ENCODE measurements at places on chromosomes 13 and 19.

GRCh38 chr13:113975416-113975815, 1.5 kb upstream of the C13orf46 start:
- DNase-seq: no peak

GRCh38 chr13:111981446-111982165, 85.3 kb upstream of the SOX1 start:
- no peak for DNase-seq

GRCh38 chr19:43584484-43584883, 8.9 kb downstream of the PINLYP start:
- no peak for DNase-seq

DNA sequence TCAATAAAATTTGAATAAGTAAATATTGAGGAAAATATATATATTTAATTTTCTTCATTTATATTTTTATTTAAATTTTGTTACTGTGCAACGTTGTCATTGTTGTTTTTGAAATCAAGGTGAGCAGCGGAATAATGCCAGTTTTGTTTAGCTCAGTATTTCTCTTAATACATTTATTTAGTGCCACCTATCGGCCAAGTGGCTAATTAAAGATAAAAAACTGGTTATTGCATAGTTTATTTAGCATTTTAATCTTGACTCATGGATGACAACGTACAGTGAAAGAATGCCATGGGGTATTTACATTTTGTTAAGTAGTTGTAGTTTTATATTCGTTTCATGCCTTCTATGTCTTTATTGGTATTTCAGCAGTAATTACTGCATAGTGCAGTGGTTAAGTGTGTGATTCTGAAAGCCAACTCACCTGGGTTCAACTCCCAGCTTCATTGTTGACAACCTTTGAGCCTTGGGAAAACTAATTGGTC, 265.9 kb downstream of the MYO16 start:
- no peak for DNase-seq

GRCh38 chr19:32171719-32172151, 173.7 kb upstream of the ZNF507 start:
- DNase-seq: no peak

- DNase-seq: no peak
Measured at GRCh38 chr19:51600940-51601580, 29.1 kb downstream of the SIGLEC5 start.

- DNase-seq: no peak
Measured at GRCh38 chr19:55000761-55001160, 34.6 kb downstream of the NLRP2 start.

DNA sequence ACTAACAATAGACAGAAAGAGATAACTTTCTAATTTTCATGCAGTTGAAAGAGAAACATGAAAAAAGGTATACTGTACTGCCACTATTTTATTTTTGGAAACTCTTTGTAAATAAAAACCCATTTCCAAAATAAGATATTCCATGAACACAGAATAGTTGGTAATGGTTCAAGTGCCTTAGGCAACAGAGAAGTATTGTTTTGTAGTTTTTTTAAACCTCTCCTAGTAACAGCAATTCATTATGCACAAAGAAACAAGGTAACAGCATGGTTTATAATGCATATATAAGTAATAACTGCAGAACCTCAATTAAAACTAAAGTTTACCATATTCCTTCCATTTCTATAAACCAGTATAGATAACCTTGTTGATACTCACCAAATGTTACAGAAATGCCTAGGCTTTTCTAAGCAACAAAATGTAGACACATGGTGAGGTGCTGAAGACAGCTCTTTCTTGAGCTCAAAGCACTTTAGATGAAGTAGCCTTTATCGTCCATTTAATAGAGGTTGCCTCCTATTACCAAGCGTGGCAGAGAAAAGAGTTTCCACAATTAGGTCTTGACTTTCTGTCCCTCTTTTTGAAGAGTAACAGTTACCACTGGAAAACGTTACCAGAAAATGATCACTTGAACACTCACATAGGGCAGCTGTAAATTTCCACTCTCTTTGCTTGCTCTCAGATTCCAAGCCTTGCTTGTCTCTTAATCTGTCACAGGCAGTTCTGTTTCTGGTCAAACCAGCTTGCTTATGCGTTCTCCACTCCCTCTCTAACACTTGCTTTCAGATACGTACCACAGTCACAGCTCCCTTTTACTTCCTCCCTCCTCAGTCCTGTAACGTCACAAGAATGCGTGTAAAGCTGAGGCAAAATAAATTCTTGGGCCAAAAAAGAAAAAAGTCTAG, 42.9 kb downstream of the CAB39L start:
- no peak for DNase-seq

GRCh38 chr19:9306443-9306842, 3.2 kb downstream of the ZNF699 start:
- no peak for DNase-seq

GRCh38 chr13:35470671-35471661, 5.5 kb downstream of the MAB21L1 start:
- peak; percentile 36 for DNase-seq

DNA sequence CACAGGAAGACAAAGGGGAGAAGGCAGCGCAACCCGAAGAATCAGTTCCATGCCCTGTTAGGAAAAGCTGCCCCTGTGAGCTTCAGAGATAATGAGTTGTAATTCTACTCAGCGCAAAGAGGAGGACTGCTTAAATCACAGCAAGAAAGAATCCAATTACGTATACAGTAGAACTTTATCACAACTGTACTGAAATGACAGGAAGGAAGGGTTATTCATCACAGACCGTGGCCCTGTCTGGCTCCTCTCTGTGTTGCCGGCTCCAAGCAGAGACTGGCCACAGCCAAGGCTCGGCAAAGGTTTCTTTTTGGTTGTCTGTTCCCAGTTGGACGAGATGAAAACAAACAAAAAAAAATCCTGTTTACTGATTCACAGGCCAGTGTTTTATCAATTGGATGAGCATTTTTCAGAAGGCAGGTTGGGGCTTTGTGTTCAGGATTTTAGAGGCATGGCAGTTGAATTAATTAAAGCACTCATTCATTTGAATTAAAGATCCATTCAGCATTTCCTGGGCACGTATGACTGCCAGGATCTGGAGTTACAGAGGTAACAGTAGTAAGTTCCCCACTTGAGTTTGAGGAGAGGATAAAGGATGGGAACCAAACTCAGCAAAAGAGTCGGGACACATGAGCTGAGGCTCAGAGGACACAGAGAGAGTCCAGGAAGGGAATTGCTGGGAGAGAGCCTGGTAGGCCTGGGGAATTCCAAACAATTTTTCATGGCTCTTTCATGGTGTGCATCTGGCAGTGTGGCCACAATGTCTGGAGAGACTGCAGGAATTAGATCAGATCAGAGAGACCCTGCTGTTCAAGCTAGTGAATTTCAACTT, 341.0 kb downstream of the DNAJC15 start:
- no peak for DNase-seq

DNA sequence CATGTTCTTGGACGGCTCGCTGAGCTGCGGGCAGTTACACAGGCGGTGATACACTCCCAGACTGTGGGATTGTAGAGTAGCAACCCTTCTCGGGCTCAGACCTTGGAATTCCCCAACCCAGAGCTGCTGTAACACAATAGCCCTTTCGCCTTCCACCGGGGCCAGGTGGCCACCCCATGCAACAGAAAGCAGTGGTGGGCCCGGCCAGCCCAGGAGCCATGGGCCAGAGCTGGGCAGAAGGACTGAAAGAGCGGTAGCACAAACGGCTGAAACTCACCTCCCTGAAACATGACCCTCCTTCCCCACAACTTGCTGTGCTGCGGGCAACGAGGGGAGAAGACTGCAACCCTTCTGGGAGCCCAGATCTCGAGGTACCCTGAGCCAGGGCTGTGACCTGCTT, 429.0 kb downstream of the SLITRK1 start:
- DNase-seq: no peak

DNA sequence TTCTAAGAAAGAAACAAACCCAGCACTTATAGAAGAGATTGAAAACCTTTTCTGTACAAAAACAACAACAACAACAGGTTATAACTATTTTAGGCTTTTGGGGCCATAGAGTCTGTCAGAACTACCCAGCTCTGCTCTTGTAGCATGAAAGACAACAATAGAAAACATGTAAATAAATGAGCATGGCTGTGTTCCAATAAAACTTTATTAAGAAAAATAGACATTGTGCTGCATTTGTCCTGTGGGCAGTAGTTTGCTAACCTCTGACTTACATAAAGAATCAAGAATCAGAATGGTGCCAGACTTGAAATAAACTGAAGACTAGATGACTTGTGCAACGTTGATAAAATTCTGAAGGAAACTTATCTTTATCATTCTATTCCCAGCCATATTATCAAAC, 617.5 kb downstream of the DIAPH3 start:
- no peak for DNase-seq

DNA sequence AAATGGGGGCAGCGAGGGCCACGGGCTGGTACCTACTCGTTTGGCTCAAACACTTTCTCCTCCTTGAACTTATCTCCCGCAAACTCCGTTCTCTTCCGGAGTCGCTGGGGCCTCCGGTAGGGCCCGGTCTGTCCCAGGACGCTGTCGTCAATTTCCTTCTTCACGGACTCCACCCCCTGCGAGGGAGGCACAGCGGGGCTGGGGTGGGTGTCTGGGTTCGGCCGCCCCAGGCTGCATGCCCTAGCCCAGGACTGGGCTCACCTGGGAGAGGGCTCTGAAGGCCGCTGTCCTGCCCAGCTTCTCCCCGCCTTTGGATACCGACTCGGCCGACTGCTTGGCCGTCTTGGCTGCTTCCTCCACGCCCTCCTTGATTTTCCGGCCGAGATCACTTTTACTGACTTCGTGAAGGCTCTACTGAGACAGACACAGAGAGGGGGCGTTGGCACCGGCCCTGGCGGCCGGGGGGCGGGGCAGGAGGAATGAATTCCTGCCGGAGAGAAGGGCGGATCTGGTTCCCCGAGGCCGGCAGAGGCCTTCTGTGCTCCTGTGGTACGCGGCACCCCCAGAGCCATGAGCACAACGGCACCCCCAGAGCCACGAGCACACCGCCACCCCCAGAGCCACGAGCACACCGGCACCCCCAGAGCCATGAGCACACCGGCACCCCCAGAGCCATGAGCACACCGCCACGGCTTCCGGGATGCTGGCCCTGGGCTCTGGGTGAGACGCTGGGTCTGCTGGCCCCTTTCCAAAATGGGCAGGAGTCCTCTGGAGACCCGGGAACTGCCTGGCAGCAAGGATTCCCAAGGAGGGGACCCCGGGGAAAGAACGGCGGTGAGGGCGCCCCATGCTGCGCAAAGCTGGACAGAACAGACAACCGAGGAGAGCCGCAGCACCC, 8.1 kb upstream of the CTXN1 start:
- no peak for DNase-seq

- DNase-seq: no peak
Measured at GRCh38 chr19:35398570-35398969, 27.7 kb downstream of the GPR42 start.

DNA sequence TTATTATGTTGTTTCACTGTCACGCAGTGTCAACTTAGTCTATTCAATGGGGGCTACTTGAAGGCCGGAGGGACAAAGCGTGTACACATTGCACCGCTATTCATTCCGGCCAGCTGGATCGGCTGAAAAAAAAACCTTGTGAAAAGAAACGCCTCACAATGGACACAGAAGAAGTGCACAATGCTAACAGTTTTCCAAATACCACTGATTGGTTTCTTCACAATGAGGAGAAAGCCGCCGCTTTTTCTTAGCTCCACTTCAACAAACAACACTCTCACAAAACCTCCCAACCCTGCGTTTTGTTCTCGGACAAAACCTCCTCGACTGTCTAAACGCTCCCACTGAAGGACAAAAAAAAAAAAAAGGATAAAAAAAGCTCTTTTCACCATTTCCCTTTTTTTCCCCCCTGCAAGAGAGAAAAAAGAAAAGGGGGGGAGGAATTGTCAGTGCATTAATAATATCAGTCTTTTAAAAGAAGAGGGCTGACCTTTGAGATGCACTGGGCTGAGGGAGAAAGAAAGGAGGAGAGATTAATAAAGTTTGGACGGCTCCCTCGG, 5.4 kb downstream of the SOX21 start:
- no peak for DNase-seq

- no peak for DNase-seq
Measured at GRCh38 chr13:23856008-23856750, 33.0 kb downstream of the MIPEP start.

DNA sequence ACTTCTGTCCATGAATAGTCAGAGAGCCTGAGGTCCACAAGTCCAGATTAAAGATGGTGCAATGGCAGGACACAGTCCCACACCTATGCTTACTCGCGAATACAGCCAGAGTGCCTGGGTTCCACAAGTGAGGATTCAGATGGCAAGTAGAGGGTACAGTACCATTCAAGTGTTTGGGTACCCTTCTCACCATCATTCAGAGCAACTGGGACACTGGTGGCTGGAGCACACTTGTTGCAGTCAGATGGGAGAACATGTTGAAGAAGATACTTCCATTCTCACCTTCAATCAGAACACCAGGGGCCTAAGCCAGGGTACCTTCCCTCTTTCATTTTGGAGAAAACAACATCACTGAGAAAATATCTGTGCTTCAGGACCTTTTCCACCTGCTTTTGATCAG, 43.7 kb upstream of the ZNF599 start:
- DNase-seq: no peak

DNA sequence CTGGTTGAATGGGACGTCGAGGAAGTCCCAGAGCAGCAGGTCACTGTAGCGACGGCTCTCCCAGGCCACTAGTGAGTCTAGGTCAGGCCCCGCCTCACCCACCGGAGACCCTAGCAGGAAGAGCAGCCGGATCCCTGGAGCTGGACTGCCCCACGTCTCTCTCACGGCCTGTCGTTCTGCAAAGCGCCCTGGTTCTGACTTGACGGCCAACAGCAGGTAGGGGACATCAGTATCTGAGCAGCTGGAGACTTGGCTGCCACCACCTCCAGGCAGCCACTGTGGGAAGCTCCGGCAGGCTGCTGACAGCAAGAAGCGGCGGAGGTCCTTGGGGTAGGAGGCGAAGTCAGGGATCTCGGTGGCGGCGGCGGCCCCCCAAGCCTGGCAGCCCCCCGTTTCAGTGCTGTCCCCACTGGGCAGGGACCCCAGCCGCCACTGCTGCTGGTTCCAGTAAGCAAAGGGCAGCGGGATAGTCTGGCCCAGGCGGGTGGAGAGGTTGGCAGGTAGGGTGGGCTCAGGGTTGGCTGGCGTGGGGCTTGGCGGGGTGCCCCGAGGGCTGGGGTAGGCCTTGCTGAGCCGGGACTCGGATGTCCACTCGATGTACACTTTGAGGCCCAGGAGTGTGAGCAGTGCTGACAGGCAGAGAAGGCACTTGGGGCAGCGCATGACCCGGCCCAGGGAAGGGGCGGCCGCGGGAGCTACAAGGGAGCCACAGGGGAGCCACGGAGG, 895 bp downstream of the B3GNT8 start:
- no peak for DNase-seq

GRCh38 chr13:50124536-50125303, 109.5 kb downstream of the KCNRG start:
- no peak for DNase-seq

- no peak for DNase-seq
Measured at GRCh38 chr13:21813110-21813509, 142.2 kb downstream of the FGF9 start.

DNA sequence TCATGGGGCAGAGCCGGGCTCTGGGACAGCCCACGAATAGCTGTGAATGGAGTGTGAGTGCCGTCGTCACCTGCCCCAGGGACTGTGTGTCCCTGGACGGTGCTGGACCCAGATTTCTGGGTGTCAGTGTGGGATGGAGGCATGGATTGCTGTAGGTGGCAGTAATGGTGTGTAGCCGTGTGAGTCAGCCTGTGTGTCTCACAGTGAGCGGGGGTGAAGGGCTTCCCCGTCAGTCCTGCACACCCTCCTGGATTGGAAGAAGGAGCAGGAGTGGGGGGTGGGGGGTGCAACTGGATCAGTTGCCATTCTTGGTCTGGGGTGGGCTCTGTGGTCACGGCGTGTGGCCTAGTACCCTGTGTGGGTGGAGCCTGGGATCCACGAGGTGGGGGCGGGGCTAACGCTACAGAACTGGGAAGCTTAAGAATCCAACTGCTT, 6.5 kb upstream of the LTBP4 start:
- no peak for DNase-seq

Data from hematopoietic multipotent progenitor cell (in vitro differentiated cells).